ENCODE measurements at places on chromosomes 2 and 18.

DNA sequence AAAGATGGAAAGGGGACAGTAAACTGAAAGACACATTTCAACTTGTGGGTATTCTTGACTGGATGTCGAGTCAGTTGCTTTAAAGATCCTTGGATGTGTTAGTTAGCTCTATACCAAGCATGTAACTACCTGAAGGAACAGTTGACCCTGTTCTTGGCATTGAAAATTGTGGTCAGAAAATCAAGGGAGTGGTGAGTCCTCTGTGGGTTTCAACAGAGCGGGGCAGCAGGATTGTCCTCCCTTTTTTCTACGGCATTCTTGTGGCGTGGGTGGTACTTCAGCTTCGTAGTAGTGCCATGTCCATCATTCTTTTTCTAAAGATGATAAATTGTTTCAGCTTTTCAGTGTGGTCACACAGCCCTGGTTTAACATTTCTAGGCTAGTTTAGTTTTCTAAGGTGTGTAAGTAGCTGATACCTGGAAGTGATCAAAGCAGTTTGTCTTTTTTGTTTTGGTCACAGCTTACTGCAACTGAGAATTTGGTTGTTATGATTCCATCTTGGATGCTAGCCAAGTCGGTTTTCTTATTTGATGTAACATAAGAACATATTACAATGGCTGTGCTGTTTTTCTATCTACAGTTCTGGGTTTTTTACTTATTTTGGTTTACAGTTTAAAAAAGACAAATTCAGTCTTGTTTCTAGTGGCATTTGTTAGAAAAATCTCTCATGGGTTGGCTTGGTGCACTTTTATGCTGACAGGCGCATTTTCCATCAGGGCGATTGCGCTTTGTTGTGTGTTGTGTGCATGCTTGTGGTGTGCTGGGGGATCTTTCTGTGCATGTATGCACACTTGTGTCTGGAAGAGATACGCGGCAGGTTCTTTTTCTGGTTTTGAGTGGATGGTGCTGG lies 84.7 kb downstream of the ZNF407 start:
- no peak for DNase-seq

GRCh38 chr18:71079606-71080005 lies 790.8 kb downstream of the SOCS6 start:
- no peak for DNase-seq

DNA sequence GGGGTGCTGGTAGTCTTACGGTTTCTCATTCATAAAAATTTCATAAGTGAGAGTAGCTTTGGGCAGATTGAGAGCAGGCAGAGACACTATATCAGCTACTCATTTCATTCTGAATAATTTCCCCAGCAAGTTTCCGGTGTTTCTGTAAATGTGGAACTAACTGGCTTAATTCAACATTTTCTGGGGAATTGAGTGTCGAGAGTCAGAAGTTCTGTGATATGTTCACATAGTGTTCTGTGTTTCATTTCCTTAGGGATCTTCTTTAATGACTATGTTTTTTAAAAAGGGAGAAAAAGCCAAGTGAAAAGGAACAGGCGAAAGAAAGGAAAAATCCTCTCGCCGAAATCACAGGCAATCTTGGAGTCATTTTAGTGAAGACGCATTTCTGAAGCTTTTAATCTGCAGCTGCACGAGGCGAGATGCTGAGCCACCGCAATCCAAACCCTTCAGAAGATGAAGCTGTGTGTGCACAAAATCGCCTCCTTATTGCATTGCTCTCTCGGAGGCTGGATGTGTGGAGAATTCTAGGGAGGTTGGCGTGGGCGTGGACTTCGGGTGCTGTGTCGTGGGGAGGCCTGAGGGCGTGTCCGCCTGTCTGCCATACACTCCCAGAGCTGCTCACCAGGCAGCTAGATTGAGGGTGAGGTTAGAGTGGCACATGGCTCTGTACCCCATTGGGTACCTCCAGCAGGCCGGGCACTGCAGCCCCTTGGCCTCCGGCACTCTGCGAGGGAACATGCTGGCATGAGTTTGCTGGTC lies 38.4 kb upstream of the HDAC4 start:
- DNase-seq, result no peak

GRCh38 chr2:120707816-120708215 lies 27.9 kb upstream of the GLI2 start:
- no peak for DNase-seq

DNA sequence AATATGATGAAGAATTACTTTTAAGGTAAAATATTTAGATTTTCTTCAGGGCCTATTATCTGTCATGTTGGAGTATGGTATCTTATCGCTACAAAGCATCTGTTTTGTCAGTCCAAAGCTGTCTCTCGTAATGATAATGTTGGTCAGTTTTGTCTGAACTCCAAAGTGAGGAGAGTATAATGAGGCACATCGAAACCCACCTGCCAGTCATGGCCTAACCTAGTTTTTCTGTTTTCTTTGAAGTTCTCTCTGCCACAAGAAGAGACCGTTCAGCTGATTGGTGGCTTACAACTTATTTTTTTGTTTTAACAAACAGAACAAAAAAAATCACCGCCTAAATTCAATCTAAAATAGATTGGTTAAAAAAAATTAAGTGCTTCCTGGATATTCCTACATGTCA lies 1387.9 kb downstream of the RPIA start:
- DNase-seq, result no peak

Data from NCI-H2227 treated with DMSO at 0.1 percent for 48 hours (cell line).